ENCODE measurements at places on chromosomes 4 and X. TPM values are rescaled to one million over a fixed set of nuclear protein-coding genes. Genes with fewer than 3 reads are reported as not detected.

The ZXDA gene
- 0.75 TPM for polyA plus RNA-seq

DNA sequence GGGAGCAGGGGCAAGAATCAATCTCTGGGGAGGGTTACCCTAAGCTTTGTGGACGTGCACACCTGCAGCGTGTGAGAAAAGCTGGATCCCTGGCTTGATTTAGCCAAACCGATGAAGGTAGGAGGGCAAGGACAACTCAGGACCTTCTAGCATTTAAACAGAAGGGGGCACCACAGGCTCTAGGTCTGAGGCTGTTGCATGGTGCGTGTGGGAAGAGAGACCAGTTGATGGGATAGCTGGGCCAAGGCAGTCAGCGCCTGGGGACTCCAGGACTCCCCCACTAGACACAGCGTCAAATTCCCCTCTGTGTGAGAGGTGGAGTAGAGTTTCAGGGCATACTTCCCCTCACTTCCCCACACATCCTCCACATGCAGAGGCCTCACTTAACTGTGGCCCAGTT lies 4.3 kb downstream of the GABRQ start:
- DNase-seq = no peak

DNA sequence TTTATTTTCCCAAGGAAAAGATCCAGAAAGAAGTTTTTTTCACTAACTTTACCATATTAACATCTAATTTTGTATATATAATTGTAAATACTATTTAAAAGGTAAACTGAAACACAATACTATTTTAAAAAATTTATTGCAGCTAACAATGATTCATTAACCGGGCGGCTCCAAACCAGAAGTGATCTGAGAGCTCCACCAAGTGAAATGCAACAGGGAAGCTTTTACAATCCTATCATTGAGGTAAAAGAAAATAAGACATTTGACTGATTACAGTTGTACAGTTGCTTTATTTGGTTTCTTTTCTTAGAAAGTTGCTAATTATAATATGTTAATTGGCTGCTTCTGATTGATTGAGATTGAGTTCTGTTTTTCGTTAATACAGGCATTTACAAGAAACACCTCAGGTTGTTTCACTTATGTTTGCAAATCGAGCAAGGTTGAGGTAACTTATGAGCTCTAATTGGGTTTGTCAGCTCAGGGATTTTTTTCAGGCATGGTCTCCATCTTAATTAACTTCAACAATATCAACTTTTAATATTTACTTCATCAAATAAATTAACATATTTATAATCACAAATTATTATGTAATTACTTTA lies 220.2 kb upstream of the UGT8 start:
- no peak for DNase-seq

- DNase-seq = peak; percentile 79
Measured at GRCh38 chr4:8267077-8267476, 2.5 kb upstream of the HTRA3 start.

- no peak for DNase-seq
Measured at GRCh38 chr4:10180927-10181744, 64.5 kb upstream of the WDR1 start.

The OGT gene
- 63.0 TPM for polyA plus RNA-seq

DNA sequence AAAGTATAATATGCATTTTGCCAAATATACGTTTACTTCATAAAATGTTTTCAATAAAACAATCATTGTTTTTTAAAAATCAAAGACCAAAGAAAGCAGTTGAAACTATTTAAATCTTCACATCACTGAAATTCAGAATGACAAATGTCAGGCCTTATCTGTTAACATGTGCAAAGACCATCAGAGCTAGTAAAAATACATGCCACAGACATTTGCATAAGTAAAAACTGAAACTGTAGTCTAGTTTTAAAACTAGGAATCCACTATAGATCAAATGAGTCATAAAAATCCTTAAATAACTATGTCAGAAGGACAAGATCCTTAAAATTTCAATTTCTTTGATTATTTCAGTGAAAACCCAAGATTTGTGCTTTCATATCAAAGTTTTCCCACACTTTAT lies 24.8 kb downstream of the KLHL15 start:
- DNase-seq = no peak

- no peak for DNase-seq
Measured at GRCh38 chrX:87299563-87300160, 217.9 kb upstream of the KLHL4 start.

DNA sequence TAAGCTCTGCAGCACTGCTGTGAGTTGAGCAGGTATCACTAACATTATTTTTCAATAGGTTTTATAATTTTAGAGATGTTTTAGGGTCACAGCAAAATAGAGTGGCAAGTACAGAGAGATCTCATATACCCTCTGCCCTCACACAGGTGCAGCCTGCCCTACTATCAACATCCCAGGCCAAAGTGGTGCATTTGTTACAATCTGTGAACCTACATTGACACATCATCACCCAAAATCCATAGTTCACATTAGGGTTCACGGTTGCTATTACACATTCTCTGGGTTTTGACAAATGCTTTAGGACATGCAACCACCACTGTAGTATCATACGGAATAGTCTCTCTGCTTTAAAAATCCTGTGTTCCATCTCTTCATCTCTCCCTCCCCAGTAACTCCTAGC lies 173.1 kb downstream of the DHX15 start:
- DNase-seq = no peak

The CFAP99 gene
- polyA plus RNA-seq = 0.03 TPM

GRCh38 chrX:13536551-13536950 lies 32.9 kb upstream of the EGFL6 start:
- DNase-seq = no peak

DNA sequence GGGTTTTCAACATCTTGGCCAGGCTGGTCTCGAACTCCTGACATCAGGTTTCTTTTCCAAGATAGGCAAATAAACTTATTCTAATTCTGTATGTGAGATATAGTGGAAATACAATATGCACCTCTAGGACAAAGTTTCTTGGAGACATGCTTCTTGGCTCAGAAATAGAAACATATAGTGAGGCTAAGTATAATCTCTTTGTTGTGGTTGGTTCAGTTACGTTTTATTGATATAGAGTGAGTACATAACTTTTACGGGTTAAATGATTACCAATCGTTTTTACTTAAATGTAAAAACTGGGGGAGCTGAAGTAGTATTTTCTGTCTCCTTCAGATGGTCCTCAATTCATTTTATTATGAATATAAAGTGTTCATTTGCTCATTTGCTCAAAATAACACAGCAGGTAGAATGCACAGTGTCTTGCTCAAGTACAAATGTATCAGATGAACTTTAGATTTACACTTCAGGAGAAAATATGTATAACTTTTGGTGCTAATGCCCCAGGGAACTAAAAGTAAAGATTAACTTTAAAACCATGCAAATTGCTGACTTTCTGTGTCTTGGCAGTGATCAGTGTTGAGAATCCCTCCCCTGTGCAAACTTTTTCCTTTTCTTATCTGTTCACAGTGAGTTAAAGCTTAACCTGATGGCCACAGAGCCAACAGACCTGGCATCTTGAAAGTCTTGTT lies 77.6 kb downstream of the AFF1 start:
- DNase-seq = no peak

DNA sequence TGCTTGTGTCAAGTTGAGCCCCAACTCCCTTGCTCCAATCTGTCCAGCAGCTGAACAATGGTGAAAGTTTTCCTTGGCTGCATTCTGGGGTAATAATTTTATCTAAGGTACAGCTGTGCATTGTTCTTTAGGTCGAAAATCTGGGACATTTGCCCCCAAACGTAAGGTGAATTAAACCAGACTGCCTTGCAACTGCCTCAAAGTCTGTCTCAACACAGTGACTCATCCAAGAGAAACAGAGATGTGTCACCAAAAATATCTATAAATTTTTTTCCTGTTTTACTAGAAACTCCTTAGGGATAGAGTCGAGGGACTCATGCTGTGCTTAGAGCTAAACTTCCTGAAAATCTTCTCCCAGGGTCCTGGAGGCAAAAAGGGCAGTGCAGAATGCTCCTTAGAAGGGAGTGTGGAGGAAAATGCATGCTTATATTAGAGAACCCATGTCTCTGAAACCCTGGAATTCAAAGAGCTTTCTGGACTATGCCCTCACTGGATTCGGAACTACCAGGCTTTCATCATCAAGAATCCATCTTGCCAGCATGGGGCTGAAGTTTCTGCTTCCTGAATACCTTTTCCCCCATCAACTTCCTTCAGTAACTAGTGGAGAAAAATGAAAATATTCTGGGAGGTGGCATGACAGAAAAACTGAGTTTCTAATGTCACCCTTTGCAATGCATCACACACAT lies 115.7 kb downstream of the PALLD start:
- no peak for DNase-seq

The SYP gene
- polyA plus RNA-seq = 1.6 TPM

GRCh38 chr4:154616731-154617130 lies 4.3 kb upstream of the FGG start:
- no peak for DNase-seq

DNA sequence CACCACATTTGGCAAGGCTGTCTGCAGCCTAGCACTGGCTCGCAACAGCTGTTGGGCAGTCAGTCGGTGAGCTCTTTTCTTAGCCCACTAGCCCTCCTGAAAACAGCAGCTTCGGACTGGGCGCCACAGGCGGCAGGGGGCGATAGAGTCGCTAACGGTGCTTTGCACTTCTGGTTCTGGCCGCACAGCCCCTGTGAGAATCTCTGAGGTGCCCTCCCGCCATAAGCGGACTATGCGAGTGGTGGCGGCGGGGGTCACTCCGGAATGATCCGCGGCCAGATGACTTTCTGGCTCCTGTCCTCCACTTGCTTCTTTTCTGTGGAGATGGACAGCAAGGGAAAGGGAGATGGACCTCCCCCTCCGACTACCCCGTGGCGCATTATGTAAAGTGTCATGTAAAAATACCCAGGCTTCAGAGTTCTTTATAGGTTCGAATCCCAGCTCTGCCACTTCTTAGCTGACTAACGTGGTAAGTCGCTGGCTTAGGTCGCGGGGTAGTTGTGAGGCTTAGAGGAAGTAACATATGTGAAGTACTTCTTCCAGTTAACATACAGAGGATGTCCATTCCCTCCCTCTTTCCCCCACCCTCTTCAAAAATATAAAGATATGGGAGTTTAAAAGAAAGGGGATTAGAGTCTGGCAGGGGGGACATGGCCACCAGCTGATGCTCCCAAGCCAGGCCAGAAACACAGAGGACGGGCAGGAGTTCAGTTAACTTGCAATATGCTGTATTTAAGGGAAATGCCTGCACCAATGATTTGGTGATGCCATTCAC lies 11.0 kb downstream of the ARHGAP36 start:
- DNase-seq = no peak

The DUSP21 gene
- polyA plus RNA-seq = not detected

GRCh38 chr4:145186729-145187128 lies 6.3 kb upstream of the OTUD4 start:
- DNase-seq = no peak

The PRR32 gene
- polyA plus RNA-seq = not detected

The RHOXF2 gene
- polyA plus RNA-seq = not detected

- no peak for DNase-seq
Measured at GRCh38 chrX:72573158-72573511, 492 bp upstream of the HDAC8 start.

- no peak for DNase-seq
Measured at GRCh38 chr4:74159143-74159709, 1.3 kb downstream of the MTHFD2L start.

GRCh38 chrX:110321670-110322069 lies 3.8 kb upstream of the AMMECR1 start:
- DNase-seq = no peak

DNA sequence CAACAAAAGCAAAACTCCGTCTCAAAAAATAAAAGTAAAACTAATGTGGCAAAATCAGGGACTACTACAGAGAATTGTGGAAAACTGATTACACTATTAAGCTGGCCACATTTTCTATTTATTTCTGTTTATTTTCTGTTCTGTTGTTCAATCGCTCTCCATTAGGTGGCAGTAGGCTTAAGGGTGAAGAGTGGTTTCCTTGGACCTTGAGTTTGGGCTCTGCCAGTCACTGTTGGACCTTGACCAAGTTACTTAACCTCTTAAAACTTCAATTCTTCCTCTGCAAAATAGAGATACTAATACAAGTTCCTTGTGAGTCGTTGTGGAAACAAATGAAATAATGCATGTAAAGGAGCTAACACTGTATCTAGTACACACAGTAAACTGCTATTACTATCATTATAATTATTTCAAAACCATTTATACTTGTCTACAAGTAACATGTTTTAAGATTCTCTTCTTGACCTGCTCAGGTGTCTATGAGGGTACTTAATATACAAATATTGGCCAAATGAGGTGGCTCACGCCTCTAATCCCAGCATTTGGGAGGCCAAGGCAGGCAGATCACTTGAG lies 15.2 kb downstream of the HSD17B11 start:
- no peak for DNase-seq

The SPANXA1 gene
- polyA plus RNA-seq = not detected

GRCh38 chr4:3019145-3019846 lies 55.0 kb downstream of the HTT-AS start:
- DNase-seq = no peak

DNA sequence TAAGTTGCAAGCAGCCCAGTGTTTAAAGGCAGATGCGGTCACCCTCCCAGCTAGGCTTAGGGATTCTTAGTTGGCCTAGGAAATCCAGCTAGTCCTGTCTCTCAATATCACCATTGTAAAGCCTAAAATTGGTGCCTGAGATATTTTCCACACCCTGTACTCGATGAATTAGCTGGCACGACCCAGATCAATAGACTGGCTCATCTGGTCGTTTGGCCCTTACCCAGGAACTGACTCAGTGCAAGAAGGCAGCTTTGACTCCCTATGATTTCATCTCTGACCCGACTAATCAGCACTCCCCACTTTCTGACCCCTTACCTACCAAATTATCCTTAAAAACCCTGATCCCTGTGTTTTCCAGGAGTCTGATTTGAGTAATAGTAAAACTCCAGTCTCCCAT lies 384.9 kb upstream of the SLC7A11 start:
- no peak for DNase-seq

GRCh38 chr4:120078216-120078615 lies 11.6 kb upstream of the MAD2L1 start:
- no peak for DNase-seq

GRCh38 chr4:2793586-2794485 lies 951 bp downstream of the SH3BP2 start:
- DNase-seq = peak; percentile 67

The MAGEA10 gene
- polyA plus RNA-seq = not detected

The GYPE gene
- polyA plus RNA-seq = 0.10 TPM

DNA sequence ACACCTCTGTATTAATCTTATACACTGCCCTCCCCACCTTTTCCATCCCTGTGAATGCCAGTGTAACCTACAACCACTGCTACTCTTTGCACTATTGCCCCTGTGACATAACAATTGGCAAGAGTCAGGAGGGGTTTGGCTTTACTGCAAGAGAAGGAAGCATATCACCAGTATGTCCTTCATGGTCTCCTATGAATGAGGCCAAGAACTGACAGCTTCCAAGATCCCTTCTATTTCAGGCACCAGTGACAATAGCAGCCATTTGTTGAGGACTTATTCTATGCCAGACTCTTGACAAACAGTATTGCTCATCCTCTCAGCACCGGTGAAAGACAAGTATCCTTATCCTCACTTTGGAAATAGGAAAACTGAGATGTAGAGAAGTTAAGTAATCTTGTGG lies 363.9 kb downstream of the MID1IP1 start:
- DNase-seq = no peak

DNA sequence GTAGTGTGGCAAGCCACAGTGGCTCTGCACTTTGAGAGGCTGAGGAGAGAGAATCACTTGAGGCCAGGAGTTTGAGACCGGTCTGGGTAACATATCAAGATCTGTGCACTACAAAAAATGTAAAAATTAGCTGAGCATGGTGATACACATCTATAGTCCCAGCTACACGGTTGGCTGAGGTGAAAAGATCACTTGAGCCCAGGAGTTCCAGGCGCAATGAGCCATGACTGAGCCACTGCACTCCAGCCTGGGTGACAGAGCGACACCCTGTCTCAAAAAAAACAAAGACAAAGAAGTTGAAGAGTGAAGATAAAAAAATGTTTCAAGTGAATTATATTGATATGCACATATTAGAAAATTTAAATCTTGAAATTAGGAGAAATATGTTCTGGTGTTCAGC lies 46.3 kb downstream of the SULT1B1 start:
- DNase-seq = no peak

The HS3ST1 gene
- 0.04 TPM for polyA plus RNA-seq

All from psoas muscle (tissue), 8 donors.